ENCODE measurements at places on chromosomes 12 and 14.

DNA sequence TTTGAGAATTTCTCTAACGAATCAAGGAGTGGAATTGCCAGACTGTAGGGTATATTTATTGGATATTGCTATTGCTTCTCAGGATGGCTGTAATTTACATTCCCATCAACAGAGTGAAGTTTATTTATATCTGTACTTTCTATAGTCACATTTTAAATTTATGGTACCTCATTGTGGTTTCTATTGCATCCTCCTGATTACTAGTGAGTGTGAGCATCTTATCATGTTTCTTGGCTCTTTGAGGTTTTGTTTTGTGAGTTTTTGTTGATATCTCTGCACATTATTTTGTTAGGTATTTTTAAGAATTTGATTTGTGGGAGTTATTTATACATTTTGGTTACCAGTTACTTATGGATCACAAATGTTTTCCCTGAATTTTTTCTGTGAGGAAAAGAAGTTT lies 13.9 kb downstream of the DNM1L start:
- DNase-seq = no peak

- no peak for DNase-seq
Measured at GRCh38 chr12:48978291-48978740, at the start of gene WNT1. Gene WNT1, plus strand, starts transcription at chr12:48978322. Its CDS starts 329 bp downstream, at chr12:48978651.

DNA sequence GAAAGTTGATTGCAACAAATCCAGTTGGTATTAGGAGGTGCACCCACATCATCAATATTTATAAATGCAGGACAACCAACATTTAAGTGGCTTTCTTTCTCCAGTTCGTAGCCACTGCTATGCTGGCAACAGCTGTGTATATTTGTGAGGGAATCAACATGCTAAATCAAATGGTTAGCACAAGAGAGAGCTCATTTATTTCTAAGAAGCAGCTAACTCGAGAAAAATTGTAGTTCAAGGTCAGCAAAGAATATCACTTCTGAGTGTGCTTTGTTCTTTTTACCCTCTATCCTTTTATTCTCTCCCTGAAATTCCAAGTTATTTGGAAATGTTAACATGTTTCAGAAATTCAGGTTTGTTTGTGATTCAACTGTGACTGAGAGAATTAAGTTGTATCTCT lies 137.3 kb downstream of the NAV3 start:
- no peak for DNase-seq

DNA sequence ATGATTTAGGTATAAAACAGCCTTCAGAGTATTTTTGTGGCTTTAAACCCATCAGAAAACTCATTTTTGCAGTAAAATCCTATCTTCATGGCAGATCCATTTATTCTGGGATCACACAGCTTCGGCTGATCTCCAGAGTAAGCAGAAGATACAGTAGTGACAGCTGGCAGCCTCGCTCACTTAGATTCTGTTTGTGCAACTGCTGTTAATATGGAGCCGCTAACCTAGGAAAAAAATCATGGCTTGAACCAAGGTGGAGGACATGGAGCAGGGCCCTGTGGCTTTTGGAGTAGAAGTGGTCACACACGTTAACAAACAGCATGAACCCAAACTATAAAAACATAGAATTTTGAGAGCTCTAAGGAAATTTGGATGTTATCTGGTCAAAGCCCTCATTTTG lies 137.2 kb upstream of the ARHGAP5 start:
- DNase-seq = no peak

DNA sequence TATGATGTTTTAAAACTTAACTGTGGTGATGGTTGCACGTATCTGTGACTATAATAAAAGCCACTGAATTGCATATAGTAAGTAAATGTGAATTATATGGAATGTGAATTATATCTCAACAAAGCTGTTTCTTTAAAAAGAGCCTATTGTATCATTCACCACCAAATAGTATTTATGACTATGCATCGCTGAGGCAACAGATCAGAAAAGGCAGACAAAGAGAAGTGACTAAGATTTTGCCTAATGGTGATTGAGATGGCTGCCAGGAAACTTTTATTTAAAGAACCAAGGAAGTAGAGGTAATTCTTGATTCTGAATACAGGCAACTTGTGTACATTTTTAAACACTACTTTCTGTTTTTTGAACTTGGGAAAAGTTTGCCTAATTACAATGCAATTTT lies 31.7 kb downstream of the DHRS7 start:
- no peak for DNase-seq

DNA sequence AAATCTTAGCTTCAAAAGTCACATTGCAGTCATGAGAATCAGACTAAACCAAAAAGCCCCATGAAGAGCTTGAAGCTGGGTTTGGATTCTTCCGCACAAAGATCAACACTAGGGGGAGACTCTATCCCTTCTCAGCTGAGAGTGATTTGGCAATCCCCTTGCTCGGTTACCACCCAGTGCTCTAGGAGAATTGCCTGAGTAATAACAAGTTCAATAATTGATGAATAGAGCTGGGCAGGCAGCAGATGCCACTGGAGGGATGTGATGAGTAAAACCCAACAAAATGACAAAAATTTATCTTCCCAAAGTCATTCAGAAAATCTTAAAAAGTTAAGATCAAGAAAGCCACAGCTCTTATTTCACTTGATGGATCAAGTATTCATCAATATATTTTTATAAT lies 185.6 kb upstream of the ARID2 start:
- peak; percentile 49 for DNase-seq

- DNase-seq = no peak
Measured at GRCh38 chr12:113249546-113249945, 28.3 kb downstream of the TPCN1 start.

GRCh38 chr14:75492832-75493591 lies 29.3 kb upstream of the BATF start:
- DNase-seq = no peak

All from central memory CD4-positive, alpha-beta T cell (primary cell).